GM04503 (cell line): ENCODE measurements at places on chromosomes 16 and 17.

DNA sequence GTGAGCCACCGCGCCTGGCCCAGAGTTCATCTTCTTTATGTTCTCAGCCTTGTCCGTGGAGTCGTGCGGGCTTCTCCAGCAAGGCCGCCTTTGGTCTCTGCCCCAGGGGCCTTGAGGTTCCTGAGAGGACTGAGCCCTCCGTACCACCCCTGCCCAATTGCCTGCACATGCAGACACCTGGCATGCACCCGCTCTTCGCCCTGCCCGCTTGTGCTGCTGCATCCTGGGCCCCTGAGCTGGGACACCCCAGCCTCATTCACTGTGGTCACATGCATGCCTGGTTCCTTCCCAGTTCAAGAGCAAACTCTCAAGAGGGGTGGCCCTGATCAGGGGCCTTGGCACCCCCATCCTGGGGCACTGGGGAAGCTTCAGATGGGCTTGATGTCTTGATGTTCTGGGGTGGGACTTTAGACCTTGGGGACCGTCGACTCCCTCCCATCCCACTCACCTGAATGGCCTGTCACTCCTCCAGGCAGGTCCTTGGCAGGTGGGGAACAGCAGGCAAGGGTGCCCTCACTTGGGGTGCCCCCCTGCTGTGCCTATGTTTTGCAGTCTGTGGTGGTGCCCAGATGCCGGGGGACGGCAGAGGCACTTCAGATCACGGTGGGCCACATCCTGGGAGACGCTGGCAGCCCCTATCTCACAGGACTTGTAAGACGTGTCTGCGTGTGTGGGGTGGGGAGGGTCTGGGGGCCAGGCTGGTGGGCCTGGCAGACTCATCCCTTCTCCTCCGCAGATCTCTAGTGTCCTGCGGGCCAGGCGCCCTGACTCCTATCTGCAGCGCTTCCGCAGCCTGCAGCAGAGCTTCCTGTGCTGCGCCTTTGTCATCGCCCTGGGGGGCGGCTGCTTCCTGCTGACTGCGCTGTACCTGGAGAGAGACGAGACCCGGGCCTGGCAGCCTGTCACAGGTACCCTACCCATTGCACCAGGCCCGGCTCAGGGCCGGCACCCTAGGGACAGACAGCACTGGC lies 12.7 kb upstream of the SPNS2 start:
- DNase-seq: no peak

GRCh38 chr17:45353043-45353442 lies 36.2 kb upstream of the MAP3K14 start:
- no peak for DNase-seq

GRCh38 chr17:67171560-67171959 lies 73.4 kb downstream of the HELZ start:
- no peak for DNase-seq

DNA sequence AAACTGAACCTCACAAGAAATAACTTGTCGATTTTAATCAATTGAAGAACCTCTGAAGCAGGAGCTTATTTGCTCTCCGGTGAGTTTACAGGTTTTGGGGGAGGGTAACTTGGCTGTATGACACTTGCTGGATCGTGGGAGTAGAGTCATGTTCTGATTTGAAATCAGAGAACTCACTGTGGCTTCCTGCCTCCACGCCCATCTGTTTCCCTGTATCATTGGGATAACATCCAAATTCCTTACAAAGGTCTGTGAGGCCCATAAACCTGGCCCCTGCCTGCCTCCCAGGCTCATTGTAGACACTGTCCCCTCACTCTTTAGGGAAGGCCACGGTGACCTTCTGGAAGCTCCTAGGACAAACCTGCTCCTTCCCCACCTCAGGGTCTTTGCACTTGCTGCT lies 48.3 kb downstream of the C17orf67 start:
- no peak for DNase-seq

DNA sequence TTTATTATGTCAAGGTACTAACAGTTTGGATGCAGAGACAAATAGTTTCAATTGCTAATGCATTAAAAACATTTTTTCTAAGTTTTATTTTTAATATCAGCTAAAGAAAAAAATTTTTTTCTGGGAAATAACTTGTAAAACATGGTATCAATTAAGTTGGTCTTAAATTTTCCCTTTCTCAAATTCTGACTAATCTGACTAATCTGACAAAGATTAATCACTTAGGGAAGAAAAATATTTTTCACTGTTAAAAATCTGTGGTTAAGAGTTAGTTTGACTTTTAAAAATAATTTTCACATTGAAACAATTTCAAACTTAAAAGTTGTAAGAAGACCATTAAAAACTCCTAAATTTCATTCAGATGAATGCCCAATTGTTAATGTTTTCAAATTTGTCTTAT lies 74.6 kb downstream of the MYO1D start:
- DNase-seq: no peak

- DNase-seq: peak; percentile 54
Observed at GRCh38 chr17:75031972-75032719, 14.6 kb downstream of the ATP5PD start.

GRCh38 chr16:35182043-35182677 lies 1722.7 kb downstream of the TP53TG3F start:
- no peak for DNase-seq

GRCh38 chr16:22948603-22949368 lies 134.8 kb downstream of the HS3ST2 start:
- peak; percentile 14 for DNase-seq

GRCh38 chr17:5608399-5609112 lies 24.2 kb upstream of the NLRP1 start:
- DNase-seq: no peak

GRCh38 chr16:49766225-49766624 lies 89.7 kb downstream of the ZNF423 start:
- no peak for DNase-seq

- peak; percentile 21 for DNase-seq
Observed at GRCh38 chr17:19867329-19868078, at the start of gene ULK2. Gene ULK2 (minus strand): TSS chr17:19867936. CDS start chr17:19867417, 519 bp downstream.

DNA sequence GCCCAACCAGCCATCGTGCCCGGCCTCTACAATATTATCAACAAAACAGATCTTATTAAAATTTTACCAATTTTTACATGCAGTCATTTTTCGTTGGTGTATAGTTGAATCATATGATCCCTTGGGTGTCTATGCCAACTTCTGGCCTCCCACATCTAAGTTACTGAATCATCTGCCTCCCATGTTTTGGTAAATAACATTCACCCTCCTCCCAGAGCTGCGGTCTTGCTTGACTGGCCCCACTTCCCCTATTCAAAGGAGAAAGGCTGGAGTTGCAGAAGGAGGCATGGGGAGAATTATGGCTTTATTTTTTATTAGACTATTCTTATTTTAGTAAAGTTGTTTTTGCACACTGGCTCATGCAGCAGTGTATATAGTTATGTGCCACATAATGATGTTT lies 18.5 kb upstream of the CCL23 start:
- no peak for DNase-seq

- no peak for DNase-seq
Observed at GRCh38 chr17:4610162-4610561, 25.8 kb downstream of the SMTNL2 start.

DNA sequence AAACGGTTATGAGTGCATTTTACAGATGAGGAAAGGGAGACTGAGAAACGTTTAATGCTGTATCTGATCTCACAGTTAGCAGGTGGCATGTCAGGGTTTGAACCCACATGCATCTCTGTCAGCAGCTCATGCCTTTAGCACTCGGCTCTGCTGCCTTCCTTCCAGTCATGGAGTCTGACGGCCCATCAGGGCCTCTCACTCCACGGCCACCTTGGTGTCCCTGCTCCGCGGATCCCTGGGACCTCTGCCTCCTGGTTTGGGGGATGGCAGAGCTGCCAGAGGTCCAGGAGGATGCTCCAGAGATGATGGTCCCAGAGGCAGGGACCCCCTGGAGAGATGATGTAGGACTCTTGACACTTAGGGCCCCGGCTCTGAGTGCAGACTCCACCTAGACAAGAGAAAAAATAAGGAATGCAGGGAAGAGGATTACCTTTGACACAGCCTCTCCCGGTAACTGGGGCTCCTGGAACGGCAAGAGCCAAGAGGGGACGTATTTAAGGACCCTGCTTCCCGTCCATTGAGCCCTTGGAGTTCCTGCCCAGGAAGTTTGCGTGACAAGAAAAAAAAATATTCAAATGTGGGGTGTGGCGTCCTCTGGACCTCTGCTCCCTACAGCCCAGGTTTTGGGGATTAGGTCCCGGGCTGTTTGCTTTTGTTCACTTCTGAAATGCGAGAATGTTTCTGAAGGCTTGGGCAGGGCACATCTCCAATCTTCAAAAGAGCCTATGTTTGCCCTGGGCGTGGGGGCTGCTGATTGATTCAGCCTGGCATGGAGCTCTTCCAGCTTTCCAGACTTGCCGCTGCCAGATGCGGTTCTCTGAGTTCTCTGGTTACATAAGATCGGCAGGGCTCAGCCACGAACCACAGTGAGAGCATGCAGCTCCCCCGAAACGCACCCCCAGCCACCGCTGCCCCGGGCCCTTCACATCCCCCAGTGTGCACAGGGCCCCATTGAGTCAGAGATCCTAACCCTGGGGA lies at the start of gene ALDH3A1:
TSS of gene ALDH3A1 (minus strand) at position 470 of the 978 bp plus-strand sequence. CDS start 3,169 bp downstream, outside the sequence.
- DNase-seq: no peak

DNA sequence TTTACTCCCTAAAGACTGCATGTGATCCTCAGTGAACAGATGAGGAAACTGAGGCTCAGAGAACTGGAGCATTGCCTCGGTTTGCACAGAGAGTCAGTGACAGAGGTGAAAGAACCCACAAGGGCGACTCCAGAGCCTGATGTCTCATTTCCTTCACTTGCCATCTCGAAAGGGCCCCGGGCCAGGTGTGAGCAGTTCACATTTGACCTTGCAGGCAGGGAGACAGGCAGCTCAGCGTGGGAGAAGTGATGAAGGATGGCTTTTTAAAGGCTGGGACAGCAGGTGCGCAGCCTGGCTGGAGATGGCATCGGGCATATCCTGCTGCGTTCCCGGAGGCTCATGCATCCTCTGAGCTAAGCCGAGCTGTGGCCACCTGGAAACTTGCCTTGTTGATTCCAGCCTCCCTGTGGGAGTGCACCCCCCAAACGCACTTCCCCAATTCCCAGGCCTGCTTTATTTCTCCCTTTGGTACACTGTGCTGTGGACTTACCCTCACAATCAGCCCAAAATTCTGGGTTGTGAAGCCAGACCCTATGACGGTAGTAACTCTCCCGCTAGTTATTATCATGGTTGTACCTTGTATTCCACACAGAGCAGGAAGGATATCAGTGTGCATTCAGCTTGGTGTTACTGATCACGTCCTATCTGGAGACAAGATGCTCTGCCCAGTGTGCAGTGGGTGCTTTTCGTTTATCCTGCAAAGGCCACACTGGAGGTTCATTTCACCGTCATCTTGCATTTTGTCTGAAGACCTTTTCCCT lies 753.2 kb upstream of the EEF2KMT start:
- DNase-seq: no peak

GRCh38 chr16:20889625-20890275 lies 10.4 kb downstream of the DCUN1D3 start:
- no peak for DNase-seq

DNA sequence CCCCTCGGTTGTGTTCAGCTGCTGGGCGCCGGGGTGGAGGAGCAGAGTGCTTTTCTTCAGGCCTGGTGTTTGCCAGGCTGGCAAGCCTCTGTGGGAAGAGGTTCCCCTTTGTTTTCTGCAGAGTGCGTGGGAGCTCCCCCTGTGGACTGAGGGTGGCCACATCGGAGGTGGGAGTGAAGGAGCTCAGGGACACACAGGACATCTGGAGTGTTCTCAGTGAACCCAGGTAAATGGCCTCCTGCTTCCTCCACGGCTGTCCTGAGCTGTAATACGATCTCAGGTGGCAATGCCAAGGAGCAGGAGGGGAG lies 39.2 kb upstream of the IRF8 start:
- no peak for DNase-seq

DNA sequence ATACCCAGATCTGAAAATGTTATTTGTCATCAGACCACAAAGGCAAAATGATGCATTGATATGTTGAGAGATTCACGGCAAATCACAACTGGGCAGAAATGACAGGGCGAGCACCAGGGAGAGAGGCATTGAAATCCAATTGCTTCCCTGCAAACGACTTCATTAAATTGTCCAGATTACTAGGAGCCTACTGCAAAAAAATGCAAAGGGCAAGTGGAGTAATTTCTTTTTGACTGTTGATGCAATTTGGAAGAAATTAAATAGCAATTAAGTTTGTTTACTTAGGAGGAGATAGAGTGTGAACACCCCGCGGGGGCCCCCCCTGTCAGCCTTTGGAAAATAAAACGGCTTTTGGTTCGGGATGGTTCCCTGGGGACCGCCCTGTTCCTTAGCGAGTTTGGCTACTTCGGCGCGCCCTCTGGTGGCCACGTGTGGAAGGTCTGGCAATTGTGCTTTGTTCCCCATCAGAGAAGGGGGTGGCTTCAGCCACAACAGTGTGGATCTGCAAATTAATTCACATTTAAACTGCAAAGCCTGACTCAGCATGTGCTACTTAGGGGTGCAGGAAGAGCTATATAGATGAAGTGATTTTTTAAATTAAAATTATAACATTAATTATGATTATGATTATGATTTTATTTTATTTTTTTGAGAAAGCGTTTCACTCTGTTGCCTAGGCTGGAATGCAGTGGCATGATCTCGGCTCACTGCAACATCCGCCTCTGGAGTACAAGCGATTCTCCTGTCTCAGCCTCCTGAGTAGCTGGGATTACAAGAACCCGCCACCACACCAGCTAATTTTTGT lies 14.5 kb upstream of the TMC7 start:
- DNase-seq: no peak

GRCh38 chr17:7444682-7445618 lies at the start of gene CHRNB1:
Gene CHRNB1 (plus strand): TSS chr17:7445061. CDS start chr17:7445128, 67 bp downstream.
- DNase-seq: no peak

DNA sequence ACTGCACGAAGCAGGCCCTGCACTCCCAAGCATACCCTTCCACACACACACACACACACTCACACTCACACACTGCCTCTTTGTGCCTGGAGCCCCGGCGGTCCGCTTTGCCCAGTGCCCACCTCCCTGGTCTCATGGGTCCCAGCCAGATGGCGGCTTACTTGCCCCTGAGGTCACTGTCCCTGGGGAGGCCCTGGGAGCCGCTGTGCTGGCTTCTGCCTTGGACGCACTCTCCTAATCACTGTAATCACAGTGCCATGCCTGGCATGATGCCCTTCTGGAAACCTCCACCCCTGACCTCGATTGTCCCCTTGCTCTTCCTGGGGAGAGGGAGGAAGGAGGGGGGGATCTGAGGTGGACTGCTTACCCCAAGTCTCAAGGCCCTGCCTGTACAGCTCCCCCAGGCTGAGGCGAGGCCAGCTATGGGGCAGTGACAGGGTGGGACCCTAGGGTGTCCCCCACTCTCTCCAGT lies 36.0 kb downstream of the ARHGAP23 start:
- DNase-seq: peak; percentile 51

DNA sequence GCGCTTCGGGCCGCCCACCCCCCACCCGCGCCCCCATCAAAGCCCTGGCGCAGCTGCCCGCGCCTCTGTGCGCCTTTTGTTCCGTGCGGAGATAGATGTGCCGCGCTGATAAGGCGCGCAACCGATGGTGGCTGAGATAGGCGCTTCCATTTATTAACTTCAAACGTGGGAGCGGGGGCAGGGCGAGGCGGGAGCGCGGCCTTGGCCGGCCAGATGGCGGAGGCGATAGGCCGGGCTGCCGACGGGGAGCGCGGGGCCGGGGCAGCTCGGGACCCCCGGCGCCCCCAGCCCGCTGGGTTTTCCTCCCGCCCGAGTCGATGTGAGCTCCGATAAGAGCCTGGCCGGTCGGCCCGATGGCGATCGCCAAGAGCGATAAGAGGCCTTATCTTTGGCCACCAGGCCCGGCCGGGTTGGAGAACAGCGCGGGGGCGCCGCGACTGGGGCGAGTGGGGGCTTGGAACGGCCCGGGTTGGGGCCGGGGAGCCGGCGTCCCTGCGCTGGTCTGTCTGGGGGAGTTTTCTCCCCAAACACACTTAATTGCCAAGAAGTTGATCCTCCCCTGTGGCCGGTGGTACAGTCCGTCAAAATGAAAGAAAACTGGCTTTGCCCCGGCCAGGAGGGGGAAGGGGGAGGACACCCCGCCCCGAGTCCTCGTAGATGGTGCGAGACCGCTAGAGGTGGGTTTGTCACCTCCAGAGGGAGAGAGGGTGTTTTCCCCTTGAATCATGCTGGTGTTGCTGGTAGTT lies 2.7 kb downstream of the ZFPM1 start:
- DNase-seq: no peak
